Right ventricle myocardium superior (tissue), 1 donor: ENCODE measurements at places on chromosomes 6 and 20.

- no peak for DNase-seq
Measured at GRCh38 chr6:111068866-111069234, 18.5 kb upstream of the SLC16A10 start.

GRCh38 chr6:114009192-114009591 lies 38.2 kb upstream of the HDAC2 start:
- no peak for DNase-seq

DNA sequence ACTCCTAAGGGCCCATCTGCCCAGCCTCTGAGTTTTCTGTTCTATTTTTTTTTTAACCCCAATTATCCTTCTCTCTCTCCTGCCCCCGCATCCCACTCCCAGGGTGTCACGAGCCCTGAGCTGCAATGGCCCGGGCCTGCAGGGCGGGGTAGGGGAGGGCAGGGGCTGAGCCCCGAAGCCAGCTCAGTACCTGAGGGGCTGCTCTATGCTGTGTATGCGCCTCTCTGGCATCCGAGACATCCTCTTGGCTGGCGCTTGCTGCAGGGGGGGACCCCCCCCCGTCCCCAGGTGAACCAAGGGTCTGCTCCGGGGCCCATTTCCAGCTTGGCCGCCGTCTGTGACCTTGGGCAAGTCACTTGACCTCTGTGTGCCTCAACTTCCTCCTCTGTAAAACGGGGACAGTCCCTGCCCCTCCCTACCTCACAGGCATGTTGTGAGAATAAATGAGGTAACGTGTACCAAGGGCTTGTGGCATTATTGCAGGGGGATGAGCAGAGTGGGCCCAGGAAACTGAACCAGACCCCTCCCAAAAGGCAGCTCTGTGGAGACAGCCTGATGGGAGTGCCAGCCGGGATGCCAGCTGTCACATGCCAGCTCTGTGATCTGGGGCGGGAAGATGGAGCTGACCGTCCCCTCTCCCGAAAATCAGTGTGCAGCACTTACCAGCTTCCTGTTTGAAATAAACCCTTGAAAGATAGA lies 13.0 kb upstream of the MYL9 start:
- no peak for DNase-seq

DNA sequence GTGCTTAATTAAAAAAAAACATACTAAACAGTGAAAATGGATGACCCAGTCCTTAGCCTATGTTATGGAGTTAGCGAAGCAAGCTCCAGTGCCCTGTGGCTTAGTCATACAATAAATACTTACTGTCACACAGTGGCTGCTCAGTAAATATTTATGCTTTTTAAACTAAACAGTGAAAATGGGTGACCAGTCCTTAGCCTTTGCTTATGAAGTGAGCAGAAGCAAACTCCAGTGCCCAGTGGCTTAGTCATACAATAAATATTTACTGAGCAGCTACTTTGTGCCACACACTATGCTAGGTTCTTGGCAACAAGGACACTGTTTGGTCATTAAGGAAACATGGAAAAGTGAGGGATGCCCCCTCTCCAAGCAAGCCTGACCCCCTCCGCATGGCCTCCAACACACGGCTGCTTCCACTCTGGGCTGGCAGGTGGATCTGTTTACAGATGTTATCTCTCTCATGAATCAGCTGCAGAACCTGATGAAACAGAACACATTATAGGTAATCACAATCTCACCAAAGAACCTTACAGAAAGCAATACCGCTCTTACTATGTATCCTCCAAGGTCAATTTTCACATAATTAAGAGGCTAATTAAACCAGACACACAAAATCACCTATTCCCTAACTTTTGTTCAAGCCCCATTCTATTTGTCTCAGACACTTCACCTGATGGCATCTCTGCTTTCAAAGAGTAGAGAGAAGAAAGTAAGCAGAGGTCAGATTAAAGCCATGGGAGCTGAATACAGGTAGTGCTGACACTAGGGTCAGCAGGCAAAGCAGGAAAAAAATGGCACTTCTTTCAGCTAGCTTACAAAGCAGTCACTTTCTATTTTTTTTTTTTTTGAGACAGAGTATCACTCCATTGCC lies 27.3 kb downstream of the CDK5RAP1 start:
- no peak for DNase-seq

DNA sequence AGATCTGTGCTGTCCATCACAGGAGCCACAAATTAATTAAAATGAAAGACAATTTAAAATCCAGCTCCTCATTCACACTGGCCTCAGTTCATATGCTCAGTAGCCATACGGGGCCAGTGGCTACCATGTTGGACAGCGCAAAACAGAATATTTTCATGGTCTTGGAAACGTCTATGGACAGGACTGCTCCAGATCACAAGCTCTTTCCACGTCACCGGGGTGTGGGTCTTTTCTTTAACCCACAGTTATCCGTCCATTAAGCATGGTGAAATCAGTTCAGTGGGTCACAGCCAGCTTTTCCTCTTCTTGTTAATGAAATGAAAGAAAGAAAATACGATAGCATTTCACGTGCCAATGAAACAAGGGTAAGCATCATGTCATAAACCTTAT lies 24.1 kb downstream of the GFOD1 start:
- no peak for DNase-seq
